Stimulated activated naive CD4-positive, alpha-beta T cell treated with Interleukin-2 at 50 U/mL for 16 hours (primary cell): ENCODE measurements at places on chromosomes 5 and 9.

DNA sequence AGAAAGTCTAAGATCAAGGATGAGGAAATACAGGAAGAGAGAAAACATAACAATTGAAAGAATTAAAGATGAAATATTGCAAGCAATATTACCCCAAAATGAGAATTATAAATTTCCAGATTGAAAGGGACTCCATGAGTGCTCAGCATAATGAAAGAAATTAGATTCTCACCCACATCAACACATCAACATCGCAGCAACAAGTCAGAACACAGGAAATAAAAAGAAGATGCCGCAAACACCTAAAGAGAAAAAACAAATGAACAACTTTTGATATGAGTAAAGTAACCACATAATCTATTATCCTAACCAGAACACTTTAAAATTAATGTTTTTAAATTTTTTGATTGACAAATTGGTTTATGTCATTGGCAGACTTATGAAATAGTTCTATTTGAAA, 318.3 kb upstream of the PTGER4 start:
- no peak for DNase-seq

DNA sequence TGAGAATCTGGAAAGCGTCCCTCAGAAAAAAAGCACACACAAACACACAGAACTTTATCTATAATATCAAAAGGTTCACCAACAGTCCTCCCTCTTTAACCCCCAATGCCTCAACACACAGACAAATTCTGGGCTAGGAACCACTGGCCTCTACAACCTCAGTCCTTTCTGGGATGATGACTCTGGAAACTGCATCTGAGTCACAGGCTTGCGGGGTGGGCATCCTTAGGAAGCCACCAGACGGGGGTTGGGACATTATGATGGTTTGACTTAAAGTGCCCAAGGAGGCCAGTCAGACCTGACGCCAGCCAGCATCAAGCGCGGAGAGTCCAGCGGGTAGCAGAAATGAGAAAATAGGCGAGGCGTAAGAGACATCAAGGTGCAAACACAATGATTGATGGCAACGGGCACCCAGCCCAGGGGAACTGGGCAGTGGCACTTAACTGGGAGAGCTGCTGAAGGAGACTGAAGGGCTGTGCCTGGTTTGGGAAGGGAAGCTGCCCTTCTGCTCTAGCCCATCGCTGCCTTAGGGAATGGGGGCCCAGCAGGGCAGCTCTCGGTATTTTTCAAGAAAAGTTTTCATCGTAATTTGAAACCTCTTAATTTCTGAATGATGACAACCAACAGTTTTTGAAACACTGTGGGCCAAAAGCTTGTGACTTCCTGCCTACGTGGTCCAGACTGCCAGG, 20.7 kb downstream of the SPRY4 start:
- no peak for DNase-seq

DNA sequence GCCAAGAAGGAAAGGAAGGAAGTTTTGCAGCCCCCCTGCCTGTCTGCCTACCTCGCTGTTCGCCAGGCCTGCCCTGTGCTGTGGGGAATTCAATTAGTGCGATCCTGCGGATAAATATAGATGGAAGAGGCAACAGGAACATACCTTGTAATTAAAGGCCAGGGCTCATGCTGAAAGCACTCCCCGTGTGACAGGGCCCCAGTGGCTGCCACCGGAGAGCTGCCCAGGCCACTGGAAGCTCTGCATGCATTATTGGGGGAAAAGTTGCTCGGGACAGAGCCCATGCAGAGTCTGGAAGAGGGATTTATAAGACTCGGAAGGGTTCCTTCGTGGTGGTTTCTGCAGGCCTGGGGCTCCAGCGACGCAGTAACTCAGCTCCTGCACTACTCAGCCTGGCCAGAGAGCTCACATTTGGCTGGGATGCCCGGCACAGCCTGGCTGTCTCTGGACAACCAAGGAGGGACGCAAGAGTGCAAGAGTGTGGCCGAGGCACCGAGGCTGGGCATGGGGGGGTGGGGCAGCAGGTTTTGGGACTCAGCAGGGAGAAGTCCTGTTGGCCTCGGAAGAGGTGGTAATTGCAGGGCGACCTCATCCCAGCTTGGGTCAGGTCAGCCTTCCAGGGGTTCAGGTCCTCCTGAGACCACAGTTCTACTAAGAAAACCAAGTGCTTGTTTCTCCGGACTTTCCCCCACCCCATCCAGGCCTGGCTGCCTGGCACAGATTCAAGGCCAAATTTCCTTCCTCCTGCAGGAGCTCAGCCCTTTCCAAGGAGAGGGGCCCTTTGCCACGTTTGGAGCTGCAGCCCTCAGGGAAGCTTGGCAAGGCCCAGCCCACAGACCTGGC, 68.1 kb upstream of the GGTA1 start:
- DNase-seq, result no peak

DNA sequence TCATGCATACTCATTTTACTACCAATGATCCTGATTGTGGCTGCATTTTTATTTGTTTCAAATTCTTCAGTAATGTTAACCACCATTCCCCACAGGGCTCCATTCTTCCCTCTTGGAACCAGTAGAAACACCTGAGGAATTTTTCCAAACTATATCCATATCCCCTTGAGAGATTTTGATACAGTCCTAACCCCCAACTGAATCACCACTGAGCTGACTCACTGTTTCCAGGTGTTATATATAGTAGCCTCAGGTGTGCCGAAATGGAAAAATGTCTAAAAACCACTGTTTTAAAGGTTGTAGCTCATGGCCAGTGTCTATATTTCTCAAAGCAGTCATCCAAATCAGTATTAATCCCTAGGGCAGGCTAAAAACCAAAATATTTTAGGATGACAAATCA, 85.2 kb downstream of the MRPS27 start:
- no peak for DNase-seq

GRCh38 chr9:94210616-94211603, 48.2 kb upstream of the ZNF169 start:
- no peak for DNase-seq

DNA sequence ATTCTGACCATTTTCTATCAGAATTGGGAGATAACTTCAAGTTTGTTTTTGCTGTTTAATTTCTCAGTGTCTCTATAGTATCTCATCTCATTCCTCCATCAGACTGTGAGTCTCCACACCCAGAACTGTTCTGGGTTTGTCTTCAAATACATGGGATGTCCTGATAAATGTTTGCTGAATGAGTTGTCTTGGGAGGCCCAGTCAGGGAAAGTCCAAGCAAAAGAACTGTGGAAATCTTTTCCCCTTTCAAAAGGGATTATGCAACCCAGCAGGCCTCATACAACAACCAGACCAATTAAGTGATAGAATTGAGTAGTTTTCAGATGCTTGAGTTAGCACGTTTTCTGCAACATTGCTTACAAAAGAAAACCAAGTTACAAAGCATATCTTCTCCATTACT, 324.4 kb downstream of the BRINP1 start:
- DNase-seq, result no peak

GRCh38 chr9:24464319-24464951, 81.3 kb downstream of the IZUMO3 start:
- DNase-seq, result no peak

DNA sequence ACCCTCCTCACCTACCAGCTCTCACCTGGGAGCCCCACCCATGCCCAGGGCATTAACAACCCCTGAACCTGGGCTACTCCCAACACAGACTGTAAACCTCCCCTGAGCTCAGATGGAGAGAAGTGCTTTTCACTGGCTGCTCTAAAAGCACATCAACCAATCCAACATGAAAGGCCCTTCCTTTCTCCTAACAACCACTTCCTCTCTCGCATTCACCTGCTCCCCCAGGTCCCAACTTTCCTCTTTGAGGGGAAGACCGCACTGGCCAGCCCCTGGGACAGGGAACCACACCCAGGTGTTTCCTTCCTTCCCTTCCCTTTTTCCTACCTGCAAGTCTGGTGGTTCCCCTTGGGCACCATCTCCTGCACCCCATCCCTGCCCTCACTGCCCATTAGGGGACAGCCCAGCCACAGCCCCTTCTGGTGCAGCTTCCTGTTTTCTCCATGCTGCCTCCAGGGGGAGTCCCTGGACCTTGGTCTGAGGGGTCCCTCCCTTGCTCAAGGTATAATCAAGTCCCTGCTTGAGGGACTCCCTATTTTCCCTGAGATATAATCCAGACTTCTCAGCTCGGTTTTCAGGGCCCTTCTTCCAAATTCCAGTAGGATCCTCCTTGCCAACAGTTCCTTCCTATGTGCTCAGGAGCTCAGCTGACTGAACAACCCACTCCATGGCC, 30.5 kb upstream of the DAB2IP start:
- no peak for DNase-seq

- DNase-seq, result no peak
Observed at GRCh38 chr9:135147474-135147805, 60.0 kb downstream of the OLFM1 start.

DNA sequence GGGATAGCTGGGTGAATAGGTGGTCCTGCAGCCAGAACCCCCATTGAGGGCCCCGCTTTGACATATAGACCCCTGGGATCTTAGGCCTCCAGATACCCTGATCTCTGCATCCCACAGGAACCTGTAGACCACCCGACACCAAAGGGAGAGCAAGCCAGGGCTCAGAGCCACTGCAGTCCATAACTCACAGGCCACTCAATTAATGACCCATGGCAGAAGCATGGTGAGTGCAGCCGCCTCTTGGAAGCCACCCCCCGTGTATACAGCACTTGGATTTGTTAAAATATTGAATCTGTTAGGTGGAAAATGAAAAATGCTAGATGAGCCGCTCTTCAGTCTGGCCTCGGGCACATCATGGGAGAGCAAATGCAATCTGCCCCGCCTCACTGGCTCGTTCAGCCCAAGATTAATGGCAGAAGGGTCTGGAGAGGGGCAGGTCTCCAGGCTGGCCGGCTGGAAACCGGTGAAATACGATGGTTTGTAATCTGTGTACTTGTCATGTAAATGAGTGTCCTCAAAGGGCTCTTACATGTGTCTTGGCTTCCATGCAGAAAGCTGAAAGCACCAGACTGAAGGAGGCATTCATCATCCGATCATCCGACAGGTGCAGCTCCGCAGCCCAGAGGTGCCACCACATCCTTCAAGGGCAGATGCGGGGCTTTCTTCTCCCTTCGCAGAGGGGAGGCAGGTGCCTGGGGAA, 111.3 kb downstream of the OLFM1 start:
- no peak for DNase-seq

- no peak for DNase-seq
Observed at GRCh38 chr5:122984425-122984824, 52.1 kb downstream of the PPIC start.

- DNase-seq, result no peak
Observed at GRCh38 chr5:95973793-95974325, 12.2 kb upstream of the ELL2 start.

- DNase-seq, result no peak
Observed at GRCh38 chr5:14665101-14665822, 744 bp downstream of the OTULIN start.

DNA sequence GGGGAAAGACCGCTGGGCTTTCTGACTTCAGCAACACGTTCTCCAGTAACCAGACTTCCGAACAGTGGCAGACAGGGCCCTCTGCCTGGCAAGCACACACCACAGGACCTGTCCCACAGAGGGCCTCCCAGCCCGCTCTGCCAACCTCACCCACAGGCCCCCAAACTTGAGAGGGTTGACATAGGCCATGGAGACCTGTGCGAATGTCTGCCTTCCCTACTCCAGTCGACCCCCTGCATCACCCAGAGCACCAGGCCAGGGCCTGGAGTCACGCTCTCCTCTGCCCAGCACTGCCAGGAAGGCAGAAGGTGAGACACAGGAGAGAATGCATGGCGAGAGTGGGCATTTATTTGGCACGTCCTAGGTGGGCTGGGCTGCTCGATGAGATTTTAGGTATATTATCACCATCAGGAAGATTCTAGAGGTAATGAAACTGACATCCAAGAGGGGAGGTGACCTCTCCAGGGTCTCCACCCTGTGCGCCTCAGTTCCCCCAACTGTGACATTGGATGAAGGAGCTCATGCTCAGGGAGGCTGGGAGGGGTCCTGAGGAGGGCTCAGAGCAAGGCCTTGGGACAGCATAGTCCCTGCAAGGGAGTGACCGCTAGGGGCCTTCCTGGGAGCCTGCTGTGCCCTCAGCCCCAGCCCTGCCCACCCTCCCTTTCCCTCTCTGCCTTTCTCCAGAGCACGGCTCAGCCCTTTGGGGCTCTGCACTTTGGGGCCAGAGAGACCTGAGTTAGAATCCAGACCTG, 54.9 kb downstream of the DUSP1 start:
- DNase-seq, result no peak

DNA sequence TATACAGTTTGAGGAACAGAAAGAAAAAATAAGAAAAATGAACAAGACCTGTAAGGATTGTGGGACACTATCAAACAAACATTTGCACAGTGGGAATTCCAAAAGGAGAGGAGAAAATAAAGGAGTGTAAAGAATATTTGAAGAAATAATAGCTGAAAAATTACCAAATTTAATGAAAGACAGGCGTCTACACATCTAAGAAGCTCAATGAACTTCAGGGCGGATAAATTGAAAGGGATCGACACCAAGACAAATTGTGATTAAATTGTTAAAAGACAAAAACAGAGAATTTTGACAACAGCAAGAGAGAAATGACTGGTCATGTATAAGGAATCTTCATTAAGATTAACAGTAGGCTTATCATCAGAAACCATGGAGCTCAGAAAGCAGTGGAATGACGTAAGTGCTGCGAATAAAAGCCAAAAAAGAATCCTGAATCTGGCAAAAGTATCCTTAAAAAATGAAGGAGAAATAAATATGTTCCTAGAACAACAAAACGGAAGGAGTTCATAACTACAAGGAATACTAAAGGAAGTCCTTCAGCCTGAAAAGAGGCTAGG, 3.5 kb upstream of the SLC38A9 start:
- no peak for DNase-seq

DNA sequence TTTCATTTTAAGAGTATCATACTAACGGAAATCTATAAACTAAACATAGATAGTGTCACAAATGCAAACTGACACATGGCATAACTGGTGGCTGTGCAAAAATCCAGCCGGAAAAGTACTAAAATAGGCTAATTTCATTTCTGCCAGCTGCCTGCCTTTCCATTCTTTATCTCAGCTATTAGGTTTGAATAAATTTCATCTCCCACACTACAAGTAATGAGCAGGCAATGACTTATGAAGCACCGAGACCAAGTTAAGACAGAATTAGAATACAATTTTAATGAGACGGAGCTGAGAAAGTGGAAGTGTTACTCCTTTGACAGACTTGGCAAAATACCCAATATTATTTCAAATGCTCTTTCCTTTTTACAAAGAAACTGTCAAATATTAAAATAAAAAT, 258.8 kb upstream of the ZNF608 start:
- no peak for DNase-seq

DNA sequence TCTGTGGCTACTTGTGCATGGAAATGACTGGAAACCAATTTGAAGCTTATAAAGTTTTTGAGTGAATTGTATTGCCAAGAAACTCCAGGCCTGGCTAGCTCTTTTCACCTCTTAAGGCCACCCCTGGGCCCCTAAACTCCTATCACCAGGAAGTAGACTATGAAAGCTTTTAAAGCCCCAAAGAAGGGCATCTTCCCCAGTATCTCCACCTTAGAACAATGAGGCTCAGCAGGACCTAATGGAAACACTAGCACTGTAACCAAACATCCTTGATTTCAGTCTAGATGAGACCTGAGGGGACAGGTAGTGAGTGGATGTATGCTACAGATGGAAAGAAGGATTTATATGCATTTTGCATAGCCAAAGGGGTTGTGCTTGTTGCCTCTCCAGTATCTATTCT, 25.0 kb downstream of the LYRM7 start:
- DNase-seq, result no peak
